Activated naive CD4-positive, alpha-beta T cell (primary cell): ENCODE measurements at places on chromosomes 13 and 19.
A peak's percentile ranks its signal among the peaks of the same experiment; 100 is the strongest.

DNA sequence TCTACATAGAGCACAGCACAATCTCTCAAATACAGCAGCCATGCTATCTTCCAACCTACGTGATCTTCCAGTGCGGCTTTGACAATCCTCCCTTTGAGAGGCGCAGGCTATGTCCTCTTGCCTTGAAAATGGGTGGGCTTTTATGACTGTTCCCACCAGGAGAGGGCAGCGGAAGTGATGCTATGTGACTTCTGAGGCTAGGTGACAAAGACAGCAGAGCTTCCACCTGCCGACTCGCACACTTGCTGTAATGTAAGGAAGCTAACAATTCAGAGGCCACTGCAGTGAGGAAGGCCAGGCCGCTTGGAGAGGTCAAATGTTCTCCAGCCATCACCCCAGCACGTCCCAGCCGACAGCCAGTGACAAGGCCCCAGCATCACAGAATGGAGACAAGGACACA lies 65.8 kb downstream of the MRPL57 start:
- DNase-seq: no peak

DNA sequence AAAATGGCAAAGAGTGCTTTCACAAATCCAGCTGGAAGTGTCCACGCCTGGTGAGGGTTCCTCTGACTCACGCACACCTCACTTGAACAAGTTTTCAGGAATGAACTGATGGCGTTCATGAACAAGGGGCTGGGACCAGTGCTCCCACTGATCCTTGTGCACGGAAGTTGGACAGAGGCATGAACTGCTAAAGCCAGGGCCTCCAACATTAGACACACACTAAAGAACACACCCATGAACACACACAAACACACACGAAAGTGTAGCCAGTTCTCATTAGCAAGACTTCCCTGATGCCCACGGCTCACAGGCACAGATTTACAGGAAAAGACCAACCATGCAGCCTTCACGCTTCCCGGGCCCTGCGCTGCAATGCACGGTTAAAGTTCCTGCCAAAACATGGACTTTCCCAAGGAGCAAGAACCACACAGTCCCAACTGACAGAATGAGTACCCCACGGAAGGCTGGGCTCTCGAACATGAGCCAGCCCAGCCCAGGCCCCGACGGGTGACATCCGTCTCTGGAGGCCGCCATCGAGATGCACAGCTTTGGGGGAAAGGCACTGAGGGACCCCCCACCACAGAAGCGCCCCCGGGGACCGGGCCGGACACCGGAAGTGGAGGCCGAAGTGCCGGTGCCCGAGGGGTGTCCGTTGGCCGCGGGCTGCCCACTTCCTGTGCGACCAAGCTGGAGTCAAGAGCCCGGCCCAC lies 808 bp downstream of the DNMT1 start:
- peak; percentile 56 for DNase-seq

DNA sequence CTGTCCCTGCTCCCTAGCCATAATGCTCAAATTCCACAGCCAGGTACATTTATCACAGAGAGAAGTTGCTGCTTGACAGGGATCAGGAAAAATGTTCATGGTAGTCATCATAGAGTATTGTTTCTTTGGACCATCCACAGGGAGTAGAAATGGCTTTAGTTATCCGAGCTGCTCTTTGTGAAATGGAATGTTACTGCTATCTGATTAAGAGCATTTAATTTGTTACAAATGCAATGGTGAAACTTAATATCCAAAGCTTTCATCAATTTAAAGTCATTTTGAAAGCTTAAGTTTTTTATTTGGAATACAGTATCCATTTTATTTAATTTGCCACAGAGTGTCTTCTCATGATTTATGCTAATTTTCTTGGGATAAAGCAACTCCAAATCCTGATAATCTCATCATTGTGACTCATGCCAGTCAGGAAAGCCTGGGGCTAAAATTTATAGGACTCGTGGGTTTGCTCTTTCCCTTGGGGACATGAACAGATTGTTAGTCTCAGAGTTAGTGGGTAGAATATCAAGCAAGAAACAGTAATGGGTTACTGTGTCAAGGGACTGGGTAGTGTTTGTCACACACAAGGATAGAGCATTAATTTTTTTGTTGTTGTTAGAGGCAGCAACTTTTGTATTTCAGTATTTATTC lies 59.8 kb downstream of the SCEL start:
- no peak for DNase-seq

GRCh38 chr19:41422955-41423354 lies 4.2 kb downstream of the B3GNT8 start:
- DNase-seq: no peak

DNA sequence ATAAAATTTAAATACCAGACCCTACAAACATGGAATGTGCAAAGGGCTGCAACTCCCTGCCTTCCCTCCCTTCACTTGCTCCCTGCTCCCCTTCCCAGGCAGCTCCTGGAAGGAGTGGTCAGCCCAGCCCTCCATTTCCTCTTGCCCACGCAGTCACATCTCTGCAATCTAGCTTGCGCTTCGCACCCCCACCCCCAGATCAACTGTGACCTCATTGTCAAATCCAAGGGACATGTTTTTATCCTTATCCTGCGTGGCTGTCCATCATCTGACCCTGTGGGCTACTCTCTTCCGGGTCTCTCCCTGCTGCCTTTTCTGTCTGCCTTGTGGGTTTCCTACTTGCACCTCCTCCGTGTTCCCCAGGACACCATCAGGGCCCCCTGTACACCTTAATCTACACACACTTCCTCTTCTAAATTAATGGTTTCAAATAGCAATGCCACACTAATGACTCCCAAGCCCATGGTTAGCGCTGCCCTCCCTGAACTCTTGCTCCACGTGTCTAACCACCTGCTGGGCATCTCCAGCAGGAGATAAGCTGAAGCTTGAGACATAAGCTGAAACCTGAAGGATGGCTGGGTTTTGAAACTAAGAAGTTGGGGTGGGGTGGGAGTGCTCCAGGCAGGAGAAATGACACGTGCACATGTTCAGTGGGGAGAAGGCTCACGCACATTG lies 118.3 kb downstream of the USP12 start:
- no peak for DNase-seq

- no peak for DNase-seq
These were observed 492.5 kb upstream of the TSHZ3 start for GRCh38 chr19:31841755-31842154.

GRCh38 chr13:20796791-20797508 lies 23.2 kb upstream of the EEF1AKMT1 start:
- DNase-seq: no peak

DNA sequence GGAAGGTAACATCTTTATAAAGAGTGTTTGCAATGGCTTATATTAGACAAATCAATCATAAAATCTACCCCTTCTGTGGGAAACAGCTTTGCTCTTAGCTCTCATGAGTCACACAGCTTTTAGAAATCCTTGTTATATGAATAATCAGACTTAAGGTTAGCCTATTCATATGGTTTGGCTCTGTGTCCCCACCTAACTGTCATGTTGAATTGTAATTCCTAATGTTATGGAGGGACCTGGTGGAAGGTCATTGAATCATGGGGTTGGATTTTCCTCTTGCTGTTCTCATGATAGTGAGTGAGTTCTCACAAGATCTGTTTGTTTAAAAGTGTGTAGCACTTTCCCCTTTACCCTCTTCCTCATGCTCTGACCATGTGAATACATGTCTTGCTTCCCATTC lies 704.2 kb upstream of the KLHL1 start:
- no peak for DNase-seq

DNA sequence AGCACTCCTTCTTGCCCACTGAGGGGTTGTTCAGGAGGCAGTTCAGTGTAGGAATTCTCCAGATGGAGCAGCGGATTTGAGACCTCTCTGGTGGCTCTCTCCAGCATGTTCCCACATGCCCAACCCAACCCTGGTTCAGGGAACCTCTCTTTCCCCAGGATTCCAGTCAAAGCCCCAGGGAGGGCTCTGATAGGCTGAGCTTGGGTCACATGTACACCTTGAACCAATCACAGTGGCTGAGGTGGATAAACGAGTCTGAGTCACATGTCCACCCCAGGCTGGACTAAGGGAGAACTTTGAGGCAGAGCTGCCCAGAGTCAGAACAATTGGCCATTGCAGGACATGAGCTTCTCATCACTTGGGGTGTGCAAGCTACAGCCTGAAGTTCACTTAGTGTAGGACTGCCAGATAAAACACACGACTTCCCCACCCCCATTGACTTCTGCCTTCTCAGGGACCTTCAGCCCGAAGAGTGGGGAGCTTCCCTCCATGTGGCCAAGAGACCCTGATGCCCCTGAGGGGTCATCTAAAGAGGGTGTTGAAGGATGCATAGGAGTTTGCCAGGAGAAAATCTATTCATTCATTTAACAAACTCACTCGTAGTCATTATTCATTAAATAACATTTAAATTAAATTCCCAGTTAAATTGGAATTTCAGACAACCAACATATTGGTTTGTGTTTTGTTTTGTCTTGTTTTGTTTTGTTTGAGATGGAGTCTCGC lies 4.0 kb upstream of the MAST3 start:
- DNase-seq: no peak

GRCh38 chr19:39297931-39298634 lies 1.9 kb downstream of the IFNL1 start:
- no peak for DNase-seq
